Cardiac fibroblast (primary cell): ENCODE measurements at places on chromosomes 6 and 20.

- DNase-seq, result peak; percentile 74
These were observed 44.2 kb downstream of the COL11A2 start for GRCh38 chr6:33147807-33148666.

DNA sequence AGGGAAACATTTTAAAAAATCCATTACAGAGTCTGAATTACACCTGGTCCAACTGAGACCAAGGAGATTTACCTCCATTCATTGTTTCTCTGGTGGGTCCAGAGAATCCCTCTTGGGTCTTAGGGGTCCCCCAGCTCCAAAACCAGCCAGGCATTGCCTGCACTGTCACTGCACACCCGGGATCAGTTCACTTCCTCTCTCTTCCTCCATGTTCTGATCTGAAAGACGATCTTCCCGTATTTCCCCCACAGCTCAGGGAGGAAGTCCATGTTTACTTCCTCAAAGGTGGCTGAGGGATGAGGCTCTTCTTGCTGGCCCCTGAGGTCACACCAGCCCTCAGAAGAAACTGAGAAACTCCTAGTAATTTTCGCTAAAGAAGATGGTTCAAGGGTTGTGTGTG is 159.7 kb downstream of the BMP7 start:
- DNase-seq, result no peak

DNA sequence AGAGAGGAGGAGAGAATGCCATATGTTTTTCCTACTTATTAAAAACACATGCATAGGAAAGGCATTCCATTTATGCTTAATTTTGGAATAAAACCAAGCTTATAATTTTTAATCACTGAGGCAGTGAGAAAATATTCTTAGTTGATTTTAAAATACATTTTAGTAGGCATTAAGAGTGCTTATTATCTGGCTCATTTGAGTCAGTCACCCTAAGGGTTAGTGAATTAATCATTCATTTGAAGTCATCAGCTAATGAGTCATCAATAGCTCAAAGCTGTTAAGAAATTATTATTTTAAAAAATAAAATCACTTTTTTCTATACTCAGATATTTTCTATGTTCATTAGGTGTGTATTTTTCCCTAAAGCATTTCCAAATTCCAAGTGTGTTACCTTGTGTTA is 81.6 kb downstream of the TMEM200A start:
- DNase-seq, result no peak

- peak; percentile 91 for DNase-seq
These were observed 1.5 kb upstream of the MSH5 start for GRCh38 chr6:31737991-31738979.

- DNase-seq, result peak; percentile 53
These were observed 37.1 kb downstream of the TNFAIP3 start for GRCh38 chr6:137903933-137904821.

DNA sequence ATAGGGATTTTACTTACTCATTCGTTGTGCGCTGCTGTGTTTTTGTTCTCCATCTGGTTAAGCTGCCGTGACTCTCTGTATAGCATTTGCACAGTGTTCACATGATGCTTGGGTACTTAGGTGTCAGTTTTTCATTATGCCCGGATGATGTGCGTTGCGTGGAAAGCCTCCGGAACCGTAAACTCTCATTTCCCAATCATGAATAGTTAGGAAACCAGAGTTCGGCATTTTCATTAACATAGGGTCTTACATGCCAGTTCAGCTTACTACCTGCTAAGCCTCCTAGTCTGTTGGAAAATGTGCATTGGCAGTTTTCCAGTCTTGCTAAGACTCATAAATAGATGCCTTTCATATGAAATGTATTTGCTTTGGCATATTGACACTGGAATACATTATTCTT is 483.4 kb upstream of the FLRT3 start:
- DNase-seq, result no peak

DNA sequence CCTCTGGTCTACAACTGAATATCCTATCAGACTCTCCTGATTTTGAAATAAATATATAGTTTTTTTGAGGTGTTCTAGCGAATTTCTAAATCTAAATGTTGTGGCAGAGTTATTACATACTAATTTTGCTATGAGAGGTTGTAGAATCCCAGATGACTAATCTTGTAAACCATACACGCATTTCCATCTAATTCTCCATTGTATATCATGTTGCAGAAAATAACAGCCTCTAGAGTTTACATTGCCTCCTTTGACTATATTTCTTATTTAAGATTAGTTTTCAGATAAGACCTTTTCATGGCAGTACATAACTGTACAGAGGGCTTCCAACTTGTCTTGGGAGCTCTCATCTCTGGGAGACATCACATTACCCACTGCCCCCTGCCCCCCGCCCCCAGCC is 22.9 kb downstream of the PTPN1 start:
- DNase-seq, result peak; percentile 47

DNA sequence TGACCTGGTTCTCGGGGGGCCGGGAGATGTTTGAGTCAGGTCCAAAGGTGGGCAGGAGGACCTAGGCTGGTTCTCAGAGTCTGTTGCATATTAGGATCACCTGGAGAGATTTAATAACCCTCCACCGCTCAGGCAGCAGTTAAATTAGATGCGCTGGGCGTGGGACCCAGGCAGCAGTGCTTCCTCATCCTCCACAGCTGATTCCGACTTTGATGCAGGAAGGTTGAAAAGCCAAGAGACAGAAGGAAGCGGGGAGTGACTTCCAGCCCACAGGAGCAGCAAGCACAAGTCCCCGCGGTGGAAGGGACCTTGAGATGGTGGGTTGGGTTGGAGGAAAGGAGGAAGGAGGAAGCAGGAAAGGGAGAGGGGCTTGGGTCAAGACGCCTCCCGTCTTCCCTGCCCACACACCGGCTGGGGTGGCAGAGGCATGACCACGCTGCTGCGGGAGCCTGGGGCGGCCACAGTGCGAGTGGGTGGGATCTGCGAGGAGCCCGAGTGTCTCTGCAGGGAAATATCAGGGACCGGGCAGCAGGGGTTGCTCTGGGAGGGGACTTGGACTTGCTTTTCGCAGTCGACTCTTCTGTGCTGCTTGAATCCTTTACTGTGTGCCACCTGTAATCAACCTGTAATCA is 146.0 kb downstream of the PHACTR3 start:
- DNase-seq, result no peak

GRCh38 chr6:106540432-106540831 is 88.9 kb downstream of the RTN4IP1 start:
- no peak for DNase-seq

DNA sequence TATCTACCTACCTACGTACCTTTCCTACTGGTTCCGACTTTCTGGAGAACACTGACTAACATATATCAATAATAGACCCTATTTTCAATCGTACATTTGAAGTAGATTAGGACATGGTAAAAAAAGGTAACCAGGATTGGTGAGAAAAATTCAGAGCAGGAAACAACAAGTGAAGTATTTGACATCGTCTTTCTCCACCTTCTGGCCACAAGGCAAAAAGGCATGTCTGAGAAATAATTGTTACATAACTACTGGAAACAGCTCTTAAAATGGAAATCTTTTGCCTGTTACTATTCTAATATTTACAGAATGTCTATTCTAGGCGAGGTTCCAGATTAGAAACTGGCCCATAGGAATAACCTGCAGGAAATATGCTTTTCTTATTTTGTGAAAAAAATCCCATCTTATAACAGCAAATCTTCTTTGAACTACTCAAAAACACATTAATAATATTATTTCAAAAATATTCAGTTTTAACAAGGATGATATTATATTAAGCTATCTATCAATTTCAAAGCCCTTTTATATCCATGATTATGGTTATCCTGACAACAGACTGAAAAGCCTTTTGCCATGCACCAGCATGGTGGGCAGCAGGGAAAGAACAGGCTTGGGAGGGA is 80.8 kb downstream of the RCAN2 start:
- DNase-seq, result peak; percentile 74

- no peak for DNase-seq
These were observed 104.1 kb upstream of the AKIRIN2 start for GRCh38 chr6:87806099-87806498.

GRCh38 chr6:130115036-130115435 is 96.7 kb downstream of the L3MBTL3 start:
- no peak for DNase-seq

DNA sequence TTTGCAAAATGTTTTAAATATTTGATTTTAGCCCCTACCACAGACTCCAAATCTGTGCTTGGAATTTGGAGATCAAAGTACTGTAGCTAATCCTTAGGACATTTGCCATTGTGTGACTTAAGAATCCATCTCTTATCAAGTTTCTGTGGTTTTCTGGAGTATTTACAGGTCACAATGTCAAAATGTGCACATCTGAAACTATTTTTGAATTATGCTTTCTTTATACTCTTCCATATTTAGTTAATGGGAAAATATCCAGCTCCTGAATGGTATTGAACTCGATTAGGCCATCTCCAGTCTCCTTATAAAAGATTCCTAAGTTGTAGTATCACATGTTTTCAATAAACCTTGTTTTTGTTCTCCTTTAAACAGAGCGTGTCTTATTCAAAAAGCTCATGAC is 162.5 kb downstream of the KHDC1L start:
- peak; percentile 51 for DNase-seq

- DNase-seq, result no peak
These were observed 15.8 kb downstream of the KCNK15 start for GRCh38 chr20:44761423-44761822.

DNA sequence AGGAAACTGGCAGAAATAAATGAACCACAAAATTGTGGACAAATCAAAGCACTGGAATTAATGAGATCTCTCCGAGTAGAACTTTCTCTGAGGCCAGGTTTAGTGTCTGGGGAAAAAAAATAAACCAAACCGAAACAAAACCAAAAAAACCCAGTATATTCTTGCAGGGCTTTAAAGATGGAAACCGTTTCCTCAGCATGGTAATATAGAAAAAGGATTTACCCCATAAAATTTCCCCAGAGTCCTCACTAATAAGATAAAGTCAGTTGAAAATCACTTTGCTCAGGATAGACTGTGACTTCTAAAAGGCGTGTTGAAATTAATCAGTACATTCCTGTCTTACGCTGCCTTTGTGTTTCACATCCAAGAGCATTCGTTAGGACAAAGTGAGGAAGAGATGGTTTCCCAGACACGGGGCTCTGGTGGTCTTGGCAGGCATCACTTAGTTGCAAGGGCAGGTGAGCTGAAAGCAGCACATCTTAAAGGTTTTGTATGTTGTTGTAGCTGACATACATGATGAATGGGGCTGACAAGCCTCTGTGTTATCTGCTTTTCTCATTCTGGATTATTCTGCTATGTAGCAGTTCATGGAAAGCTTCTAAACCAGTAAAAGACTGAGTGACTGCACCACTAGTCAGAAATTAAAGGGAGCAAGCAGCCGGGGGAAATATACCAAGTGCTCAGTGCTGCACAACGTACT is 85.2 kb upstream of the PRL start:
- no peak for DNase-seq

DNA sequence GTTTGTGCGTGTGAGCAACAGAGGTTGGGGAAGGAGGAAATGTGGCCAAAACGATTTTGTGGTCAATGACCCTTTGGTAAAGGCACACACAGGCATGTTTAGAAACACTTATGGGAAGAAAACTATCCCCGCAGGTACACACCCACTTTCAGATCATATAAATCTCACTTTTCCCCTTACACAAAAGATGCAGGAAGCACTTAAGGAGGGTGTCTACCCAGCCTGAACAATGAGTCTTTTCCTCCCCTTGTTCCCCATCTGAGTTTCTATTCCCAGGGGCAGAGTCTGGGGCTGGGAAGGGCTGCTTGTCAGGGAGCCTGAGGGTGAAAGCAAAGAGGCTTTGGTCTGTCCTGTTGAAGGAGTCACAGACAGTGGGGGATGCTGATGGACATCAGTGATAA is 193.2 kb upstream of the SALL4 start:
- peak; percentile 5 for DNase-seq

DNA sequence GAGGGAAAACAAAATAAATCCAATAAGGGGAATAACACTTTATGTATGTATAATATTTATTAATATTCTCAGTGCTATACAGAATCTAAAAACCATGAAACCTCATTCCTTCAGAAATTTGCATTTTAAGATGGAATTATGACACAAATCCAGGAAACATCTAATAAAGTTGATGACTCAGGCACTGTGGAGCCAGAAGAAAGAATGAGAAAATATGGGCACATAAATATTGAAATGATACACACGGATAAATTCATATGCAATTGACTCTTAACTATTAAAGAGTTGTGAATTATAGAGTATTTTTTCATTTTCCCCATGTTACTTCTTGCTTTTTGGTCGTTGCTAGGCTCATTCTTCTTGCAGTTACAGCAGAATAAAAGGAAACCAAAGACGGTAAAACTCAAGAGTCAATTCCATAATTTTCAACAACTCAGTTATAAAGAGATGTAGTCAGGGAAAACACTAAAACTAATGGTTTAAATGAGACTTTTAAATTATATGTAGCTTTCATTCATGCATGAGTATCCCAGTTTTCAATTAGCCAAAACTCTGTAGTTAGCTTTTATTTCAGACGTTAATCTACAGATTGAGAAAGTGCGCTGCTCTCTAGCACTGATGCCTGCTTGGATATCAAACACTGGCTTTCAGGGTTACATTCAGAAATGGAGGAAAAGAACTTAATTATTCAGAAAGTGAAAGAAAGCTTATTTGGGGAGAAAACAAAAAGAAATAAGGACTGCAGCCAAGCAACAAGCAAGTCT is 95.4 kb downstream of the ADGRB3 start:
- DNase-seq, result peak; percentile 9

DNA sequence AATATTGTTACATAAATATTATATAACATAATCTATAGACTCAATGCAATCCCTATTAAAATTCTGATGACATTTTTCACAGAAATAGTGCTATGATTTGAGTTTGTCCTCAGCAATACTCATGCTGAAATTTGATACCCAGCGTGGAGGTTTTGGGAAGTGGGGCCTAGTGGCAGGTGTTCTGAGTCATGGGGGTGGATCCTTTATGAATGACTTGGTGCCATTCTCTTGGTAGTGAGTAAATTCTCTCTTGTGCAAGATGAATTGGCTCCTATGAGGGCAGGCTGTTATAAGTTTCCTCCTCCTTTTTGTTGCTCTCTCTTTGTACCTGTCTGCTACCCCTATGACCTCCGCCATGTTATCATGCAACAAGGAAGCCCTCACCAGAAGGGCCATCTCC is 65.8 kb downstream of the SHPRH start:
- DNase-seq, result peak; percentile 60

DNA sequence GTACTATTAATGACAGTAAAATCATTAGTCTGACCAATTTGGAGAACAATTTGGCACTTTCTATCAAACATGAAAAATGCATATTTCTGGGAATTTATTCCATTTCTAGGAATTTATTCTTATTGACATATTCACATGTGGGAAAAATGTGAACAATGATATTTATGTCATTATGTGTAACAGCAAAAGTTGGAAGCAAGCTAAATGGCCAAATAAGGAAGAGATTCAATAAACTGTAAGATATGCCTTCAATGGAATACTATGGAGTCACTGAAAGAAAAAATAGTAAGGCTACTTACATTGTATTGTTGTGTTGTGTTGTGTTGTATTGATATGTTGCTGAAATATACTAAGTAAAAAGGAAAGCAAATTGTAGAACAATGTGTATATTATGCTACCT is 100.5 kb upstream of the EDN1 start:
- no peak for DNase-seq

- DNase-seq, result no peak
These were observed 46.0 kb upstream of the TAGAP start for GRCh38 chr6:159090530-159091480.

DNA sequence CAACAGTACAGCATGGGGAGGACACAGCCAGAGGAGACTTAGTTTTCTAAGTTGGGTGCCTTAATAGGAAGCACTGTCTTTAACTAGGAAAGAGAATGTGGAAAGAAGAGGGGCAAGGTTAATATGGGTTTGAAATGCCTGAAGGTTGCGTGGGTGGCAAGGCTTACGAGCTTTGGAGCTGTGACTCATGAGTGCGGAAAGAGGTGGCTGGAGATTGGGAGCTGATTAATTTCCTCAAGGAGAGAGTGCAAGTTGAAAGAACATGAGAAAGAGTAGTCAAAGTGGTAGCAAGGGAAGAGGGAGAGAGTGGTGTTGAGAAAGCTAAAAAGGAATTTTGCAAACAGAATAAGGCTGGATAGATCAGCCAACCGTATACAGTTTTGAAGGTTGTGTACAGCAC is 315.1 kb upstream of the PRND start:
- DNase-seq, result peak; percentile 51
